Frontal cortex (tissue), 4 donors: ENCODE measurements at places on chromosomes 1 and 21.

DNA sequence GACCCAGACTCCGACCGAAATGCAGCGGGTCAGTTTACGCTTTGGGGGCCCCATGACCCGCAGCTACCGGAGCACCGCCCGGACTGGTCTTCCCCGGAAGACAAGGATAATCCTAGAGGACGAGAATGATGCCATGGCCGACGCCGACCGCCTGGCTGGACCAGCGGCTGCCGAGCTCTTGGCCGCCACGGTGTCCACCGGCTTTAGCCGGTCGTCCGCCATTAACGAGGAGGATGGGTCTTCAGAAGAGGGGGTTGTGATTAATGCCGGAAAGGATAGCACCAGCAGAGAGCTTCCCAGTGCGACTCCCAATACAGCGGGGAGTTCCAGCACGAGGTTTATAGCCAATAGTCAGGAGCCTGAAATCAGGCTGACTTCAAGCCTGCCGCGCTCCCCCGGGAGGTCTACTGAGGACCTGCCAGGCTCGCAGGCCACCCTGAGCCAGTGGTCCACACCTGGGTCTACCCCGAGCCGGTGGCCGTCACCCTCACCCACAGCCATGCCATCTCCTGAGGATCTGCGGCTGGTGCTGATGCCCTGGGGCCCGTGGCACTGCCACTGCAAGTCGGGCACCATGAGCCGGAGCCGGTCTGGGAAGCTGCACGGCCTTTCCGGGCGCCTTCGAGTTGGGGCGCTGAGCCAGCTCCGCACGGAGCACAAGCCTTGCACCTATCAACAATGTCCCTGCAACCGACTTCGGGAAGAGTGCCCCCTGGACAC, 534 bp downstream of the C1orf56 start:
- DNase-seq: peak; percentile 70

DNA sequence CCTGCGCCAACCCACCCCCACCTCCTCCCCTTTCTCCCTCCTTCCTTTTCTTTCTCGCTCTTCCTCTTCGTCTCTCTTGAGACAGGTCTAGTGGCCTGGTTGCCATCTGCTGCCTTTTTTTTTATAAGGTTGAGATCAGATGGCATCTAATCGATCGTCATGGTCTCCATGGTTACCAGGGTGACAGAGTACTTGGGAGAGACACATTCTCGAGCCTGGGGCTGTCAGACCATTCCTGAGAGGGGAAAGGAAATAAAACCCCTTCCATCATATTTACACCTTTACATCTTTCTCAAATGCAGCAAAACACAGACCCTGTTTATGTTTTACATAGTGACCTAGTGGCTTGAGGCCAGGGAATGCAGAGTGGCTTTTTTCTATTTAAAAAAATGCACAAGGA, 53.5 kb upstream of the SLC22A15 start:
- no peak for DNase-seq

- no peak for DNase-seq
Observed at GRCh38 chr1:172566196-172566997, 33.4 kb downstream of the SUCO start.

GRCh38 chr1:171245458-171246064, 2.7 kb upstream of the FMO1 start:
- peak; percentile 21 for DNase-seq

- DNase-seq: no peak
Observed at GRCh38 chr1:37474697-37475379, 458 bp downstream of the ZC3H12A start.

DNA sequence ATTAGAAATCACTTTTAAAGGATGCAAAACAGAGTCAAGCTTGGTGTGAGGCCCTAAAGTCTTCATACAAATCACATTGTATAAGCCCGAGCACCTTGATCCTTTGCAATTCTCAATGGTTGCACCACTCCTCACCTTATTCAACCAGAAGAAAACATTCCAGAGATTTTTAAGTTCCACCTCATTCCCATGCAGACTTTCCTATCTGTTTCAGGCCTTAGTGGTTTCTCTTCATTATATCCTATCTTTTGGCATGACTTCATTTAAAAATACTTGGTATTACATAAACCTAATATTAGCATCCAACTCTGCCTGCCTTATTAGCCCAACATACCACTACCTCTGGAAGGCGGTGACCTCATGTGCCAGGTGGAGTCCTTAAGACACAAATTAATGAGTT, 9.3 kb upstream of the GREM2 start:
- no peak for DNase-seq

DNA sequence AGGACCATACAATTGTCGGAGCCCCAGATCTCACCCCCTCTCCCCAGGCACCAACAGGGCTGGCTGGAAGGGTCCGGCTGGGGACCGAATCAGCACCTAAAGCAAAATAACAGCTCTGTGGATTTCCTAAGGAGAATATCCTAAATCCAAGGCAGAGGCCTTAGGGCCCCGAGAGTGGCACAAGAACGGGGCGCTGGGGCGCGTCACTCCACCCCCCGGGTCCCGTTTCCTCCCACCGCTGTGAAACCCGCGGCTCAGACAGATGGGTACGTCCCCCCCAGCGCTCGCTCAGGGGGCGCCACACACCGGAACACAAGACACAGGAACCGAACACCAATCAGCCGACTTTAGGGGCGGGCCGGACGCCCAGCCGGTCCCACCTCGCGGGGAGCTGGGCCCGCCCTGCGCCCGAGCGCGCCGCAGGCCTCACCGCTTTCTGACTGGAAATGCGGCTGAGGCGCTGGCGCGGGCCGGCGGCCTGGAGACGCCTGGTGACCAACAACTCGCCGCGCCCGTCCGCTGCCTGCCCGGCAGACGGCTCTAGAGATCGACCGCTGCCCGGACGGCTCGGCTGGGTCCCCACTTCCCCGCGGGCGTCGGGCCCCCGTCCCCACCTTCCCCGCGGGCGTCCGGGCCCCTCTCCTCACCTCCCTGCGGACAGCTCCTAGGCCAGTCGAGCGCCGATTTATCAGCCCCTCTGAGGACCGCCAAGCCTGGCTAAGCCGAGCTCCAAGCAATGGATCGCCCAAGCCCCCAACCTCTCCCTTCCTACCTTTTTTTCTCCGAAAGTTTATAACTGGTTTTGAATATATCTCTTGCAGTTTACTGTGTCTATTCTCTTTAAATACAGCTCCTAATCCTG, at the start of gene HFM1:
Gene HFM1 (minus strand): TSS at position 687 of the 862 bp plus-strand sequence. CDS start 3,755 bp downstream, outside the sequence.
- DNase-seq: peak; percentile 75

DNA sequence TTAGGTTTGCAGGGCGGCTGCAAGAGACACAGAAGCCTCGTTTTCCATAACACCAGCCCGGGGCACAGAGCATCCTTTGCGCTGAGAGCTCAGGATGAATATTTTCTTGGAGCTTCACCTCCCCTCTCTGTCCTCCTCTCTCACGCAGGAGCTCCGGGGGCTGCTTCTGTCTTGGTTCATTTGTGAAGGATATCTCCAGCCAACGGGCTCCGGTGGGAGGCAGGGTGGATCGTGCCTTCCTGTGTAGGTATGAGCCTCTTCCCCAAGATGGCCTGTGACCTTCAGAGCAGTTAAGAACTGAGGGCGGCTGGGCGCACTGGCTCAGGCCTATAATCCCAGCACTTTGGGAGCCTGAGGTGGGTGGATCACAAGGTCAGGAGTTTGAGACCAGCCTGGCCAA, 319.0 kb upstream of the C1orf174 start:
- DNase-seq: no peak

- no peak for DNase-seq
Observed at GRCh38 chr1:116855773-116856201, 53.9 kb upstream of the PTGFRN start.

- no peak for DNase-seq
Observed at GRCh38 chr1:208461680-208462079, 217.5 kb upstream of the PLXNA2 start.

DNA sequence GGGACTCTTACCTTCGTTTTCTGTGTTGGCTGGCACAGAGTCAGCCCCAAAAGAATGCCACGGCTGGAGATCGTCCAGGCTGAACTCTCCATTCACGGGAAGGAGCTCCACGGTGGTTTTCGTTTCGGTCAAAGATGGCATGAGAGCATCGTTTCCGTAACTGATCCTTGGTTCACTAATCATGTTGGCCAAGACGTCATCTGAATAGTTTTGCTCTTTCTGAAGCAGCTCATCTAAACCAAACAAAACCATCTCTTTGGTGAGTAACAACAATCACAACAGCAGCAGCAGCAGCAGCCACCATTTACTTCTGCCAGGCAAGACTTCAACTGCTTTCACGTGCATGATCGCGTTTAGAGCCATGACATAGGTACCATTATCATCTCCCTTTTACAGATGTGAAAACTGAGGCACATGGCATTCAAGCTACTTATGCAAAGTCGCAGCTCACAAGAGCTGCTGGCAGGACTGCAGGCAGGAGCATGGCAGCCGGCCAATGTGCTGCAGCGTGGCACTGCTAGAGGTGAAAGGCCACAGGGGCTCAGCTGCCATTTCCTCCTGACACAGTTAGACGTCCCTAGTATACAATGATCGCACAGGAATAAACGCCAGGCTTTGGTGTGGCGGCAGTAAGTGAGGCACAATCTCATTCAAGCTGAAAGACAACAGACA, 177.1 kb downstream of the GABPA start:
- DNase-seq: no peak

DNA sequence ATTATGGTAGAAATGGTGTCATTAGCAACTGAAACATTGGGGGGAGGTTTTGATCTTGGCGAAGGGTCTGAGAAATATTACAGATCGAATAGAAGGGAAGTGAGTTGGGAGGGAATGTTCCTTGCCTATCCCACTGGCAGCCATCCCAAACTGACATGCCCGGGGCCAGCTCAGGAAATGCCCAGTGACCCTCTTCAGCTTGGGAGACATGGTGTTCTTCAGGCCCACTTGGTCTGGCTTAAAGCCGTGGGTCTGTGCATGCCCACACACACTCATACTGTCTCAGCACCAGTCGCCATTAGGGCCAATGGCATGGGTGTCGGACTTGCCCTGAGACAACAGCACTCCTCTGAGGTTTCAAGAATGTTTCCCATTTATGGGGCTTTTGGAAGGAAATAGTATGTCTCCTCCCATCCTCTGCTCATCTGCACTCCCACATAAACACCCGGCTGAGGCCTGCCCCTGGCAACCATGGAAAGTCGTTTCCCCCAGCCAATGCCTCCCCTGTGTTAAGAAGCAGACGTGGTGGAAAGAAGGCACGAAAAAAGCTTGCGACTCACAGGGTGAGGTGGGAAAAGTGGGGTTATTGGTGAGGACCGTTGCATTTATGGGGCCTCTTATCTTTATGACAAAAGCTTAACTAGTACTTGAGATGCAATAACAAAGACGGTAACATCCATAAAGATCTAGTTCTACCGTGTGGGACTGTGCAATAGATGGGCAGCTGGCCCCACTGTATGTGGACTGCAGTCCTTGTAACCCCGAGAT, 2.0 kb downstream of the RNF186 start:
- DNase-seq: no peak

GRCh38 chr1:93905051-93905450, 4.2 kb downstream of the GCLM start:
- DNase-seq: no peak

DNA sequence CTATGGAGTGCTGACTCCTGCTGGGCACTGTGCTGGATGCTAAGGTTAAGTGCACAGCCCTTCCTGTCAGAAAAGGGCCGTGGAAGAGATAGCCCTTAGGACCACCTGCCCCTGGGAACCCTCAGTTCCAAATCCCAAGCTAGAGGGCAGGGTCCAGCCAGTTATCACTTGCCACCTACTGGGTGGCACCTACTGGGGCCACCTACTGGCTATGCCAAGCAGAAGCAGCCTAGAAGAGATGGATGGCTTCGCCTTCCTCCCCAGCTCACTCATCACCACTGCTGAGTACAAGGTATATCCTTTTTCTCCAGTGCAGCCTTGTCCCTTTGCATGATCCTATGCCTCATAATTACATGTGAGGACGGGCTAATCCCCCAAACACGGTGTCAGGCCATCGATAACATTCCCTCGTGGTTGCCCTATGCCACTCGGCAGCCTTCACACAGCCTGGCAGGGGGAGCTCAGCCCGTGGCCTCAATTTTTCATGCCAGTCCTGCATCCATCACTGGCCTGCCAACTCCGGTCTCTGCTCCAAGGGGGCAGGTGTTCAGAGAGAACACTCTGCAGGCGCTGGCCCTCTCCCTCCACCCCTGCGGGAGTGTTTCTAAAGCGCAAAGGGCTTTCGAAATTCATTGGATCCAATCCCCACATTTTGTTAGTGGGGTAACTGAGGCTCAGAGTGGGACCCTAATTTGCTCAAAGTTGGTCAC, 49.0 kb downstream of the SYT2 start:
- DNase-seq: no peak

GRCh38 chr1:224329842-224330753, at the start of gene NVL:
NVL (minus strand) TSS chr1:224330172; CDS start chr1:224330127, 45 bp downstream.
- DNase-seq: peak; percentile 73

GRCh38 chr1:153353226-153353947, 4.3 kb upstream of the S100A9 start:
- no peak for DNase-seq

DNA sequence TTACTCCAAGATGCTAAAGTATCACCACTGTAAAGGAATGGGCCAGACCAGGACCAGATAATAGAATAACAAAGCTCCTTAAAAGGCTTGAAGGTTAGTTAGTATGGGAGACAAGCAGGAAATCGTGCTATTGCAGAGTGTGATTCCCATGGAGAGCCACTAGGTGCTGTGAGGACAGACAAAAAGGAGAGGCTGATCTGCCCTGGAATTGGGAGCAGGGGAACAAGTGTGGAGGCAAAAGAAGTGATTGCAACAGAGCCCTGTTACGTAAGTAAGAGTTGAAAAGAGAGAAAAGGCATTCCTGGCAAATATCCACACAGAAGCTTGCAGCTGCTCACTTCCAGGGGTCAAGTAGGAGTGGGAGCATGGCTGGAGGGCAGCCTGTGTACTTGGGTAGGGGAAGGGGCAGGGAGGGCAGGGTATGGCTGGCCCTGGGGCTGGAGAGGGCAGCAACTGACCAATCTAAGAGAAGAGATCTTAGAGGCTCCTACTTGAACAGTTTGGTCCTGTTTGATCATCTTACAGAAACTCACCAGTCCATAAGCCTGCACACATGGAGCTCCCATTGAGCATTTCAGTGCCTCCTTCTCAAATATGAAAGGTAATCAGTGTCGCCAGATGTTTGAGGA, 207.7 kb upstream of the GJB5 start:
- DNase-seq: no peak

DNA sequence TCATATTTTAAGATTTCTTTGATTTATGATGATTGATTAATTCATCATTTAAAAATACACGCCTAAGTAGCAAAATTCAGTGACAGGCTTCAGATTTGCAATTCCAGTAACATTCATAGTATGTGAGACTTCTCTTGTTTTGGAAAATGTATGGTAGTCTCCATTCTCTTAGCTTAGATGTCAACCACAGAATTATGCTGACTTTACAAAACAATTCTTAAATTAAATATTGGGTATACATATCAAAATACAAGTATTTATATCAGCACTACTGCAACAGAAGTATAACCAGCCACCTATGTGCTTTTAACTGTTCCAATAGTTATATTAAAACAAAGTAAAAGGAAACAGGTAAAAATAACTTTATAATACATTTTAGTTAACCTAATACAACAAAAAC, 1328.6 kb upstream of the ADGRL2 start:
- no peak for DNase-seq

DNA sequence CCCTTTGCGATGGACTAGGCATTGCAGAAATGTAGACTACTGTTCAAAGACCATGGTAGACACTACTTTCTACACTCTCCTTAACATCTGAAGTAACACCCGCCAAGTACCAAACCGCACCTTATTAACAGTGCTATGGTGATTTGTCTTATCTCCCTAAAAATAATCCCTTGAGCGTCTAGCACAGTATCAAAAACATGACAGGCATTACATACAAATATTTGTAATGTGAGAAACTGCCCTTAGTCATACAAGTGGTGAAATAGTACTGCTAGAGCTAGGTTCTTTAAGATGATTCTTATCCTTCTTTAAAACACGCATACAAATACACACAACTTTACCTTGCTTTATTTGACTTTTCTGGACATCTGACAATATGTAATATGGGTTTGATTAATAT, 27.2 kb downstream of the PUM1 start:
- DNase-seq: no peak
